ENCODE measurements at places on chromosomes 13 and 19.

- no peak for DNase-seq
Measured at GRCh38 chr19:45156751-45157150, 4.0 kb downstream of the NKPD1 start.

- DNase-seq = no peak
Measured at GRCh38 chr19:51365965-51366388, at the start of gene ETFB. TSS of gene ETFB (minus strand) at chr19:51366388. CDS start at chr19:51366326, 62 bp downstream.

GRCh38 chr19:41802770-41803169, 6.4 kb downstream of the CEACAM3 start:
- DNase-seq = no peak

- peak; percentile 15 for DNase-seq
Measured at GRCh38 chr13:111006506-111007031, 91.7 kb upstream of the ANKRD10 start.
